Lung microvascular endothelial cell (primary cell): ENCODE measurements at places on chromosomes 1 and 21. TPM values are rescaled to one million over a fixed set of nuclear protein-coding genes. Genes with fewer than 3 reads are reported as not detected.

- no peak for DNase-seq
Measured at GRCh38 chr1:100164216-100164615, 13.8 kb downstream of the LRRC39 start.

GRCh38 chr1:217049081-217049480 is 325.9 kb upstream of the ESRRG start:
- DNase-seq: no peak

DNA sequence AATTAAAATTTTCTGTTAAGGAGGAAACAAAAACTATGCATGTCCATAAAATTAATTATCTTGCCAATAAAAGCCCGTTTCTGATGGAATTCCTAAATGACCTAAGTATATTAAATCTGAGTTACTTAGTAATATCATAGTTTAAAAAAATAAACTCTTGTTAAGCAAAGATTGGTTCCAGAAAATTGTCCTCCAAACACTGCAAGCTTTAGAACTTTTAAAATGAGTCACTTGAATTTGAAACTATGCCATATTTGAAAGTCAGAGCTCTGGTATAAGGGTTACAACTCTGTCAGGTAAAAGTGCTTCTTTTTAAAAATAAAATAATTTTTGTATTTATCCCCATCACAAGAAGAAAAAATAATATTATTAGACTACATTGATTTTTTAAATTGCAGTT is 409.5 kb downstream of the PLPP3 start:
- no peak for DNase-seq

GRCh38 chr1:172650474-172651193 is 8.3 kb upstream of the FASLG start:
- no peak for DNase-seq

CACNA1S gene
- not detected in 2 replicates for total RNA-seq

NUP210L gene
- total RNA-seq: under 0.01 and 0.20 TPM in 2 replicates

ZC3H12A gene
- total RNA-seq: 1.1 and 2.4 TPM in 2 replicates

CYYR1 gene
- total RNA-seq: 6.3 and 9.9 TPM in 2 replicates

GBP4 gene
- total RNA-seq: 2.4 TPM in 2 replicates

PRAMEF33 gene
- not detected in 2 replicates for total RNA-seq

AJAP1 gene
- not detected in 2 replicates for total RNA-seq

ABCA4 gene
- 60.8 and 487 TPM in 2 replicates for total RNA-seq
